ENCODE measurements at places on chromosomes 12 and 14. TPM values are rescaled to one million over a fixed set of nuclear protein-coding genes. Genes with fewer than 3 reads are reported as not detected.

Gene PPP2R5E
- 56.7 TPM for total RNA-seq

Gene ANKS1B
- total RNA-seq: 10.1 TPM

Gene CDC42BPB
- total RNA-seq: 105 TPM

Gene OTOGL
- 0.31 TPM for total RNA-seq

Gene OR6C2
- not detected for total RNA-seq

Gene CCDC91
- 51.3 TPM for total RNA-seq

Gene MANSC1
- 30.7 TPM for total RNA-seq

- no peak for DNase-seq
Observed at GRCh38 chr14:57814726-57815125, 51.2 kb downstream of the SLC35F4 start.

DNA sequence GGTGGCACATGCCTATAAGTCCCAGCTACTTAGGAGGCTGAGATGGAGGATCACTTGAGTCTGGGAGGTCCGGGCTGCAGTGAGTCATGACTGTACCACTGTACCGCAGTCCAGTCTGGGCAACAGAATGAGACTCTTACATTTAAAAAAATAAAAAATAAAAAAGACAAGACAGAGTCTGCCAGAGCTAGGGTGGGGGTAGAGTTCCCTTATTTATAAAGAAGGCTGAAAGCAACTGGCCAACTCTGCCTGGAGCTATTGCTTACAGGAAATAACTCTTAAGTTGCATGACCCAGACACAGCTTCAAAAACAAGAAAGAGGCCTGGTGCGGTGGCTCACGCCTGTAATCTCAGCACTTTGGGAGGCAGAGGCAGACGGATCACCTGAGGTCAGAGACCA, 31.5 kb downstream of the NUMB start:
- DNase-seq: no peak

- DNase-seq: no peak
Observed at GRCh38 chr12:32302218-32303173, 96.9 kb upstream of the FGD4 start.

GRCh38 chr14:95713596-95714371, at the start of gene TCL1A:
TSS of gene TCL1A (minus strand) at chr14:95714125. CDS start at chr14:95714066, 59 bp downstream.
- DNase-seq: no peak

GRCh38 chr14:54556535-54556934, 10.4 kb upstream of the SAMD4A start:
- no peak for DNase-seq

DNA sequence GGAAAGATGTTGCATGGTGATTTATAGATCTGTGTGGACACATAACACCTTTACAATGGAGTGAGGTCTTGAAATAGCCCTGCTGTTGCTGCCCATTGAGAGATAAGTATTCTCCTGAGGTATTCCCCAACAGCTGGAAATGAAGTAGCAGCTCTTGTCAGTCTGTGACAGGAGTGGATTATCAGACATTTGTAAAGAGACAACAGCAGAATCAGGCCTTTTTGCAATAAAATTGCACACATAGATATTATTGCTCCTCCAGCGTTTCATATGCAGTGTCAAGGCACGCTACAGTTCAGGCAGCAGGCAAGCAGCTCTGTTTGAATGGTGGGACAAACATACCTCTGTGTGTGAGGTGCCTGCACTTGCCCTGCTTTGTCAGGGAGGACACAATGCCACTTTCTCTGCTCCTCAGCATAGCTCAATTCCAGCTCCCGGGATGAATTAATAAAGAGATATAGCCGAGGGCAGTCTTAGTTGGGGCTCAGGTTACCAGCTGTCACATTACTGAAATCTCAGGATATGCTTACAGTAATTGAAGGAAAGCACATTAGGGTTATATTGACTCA, 49.4 kb downstream of the BICD1 start:
- DNase-seq: no peak
